ENCODE measurements at places on chromosomes 1 and 21. TPM values are rescaled to one million over a fixed set of nuclear protein-coding genes. Genes with fewer than 3 reads are reported as not detected.

ACOT11 gene
- 3.6 TPM for total RNA-seq

MPZ gene
- total RNA-seq: 2.2 TPM

LAD1 gene
- total RNA-seq: not detected

GSTM4 gene
- 12.9 TPM for total RNA-seq

PCAT6 gene
- 0.85 TPM for total RNA-seq

KRTAP10-12 gene
- not detected for total RNA-seq
